CD4-positive, alpha-beta memory T cell (primary cell): ENCODE measurements at places on chromosomes 2 and 18. TPM values are rescaled to one million over a fixed set of nuclear protein-coding genes. Genes with fewer than 3 reads are reported as not detected.

Gene ELOA2
- polyA plus RNA-seq: not detected

Gene DLGAP1
- polyA plus RNA-seq: 0.71 TPM

Gene INPP5D
- 29.6 TPM for polyA plus RNA-seq

Gene UGT1A7
- polyA plus RNA-seq: not detected

Gene UGT1A10
- not detected for polyA plus RNA-seq

Gene CFC1
- not detected for polyA plus RNA-seq

Gene TBR1
- not detected for polyA plus RNA-seq

Gene PTH2R
- polyA plus RNA-seq: not detected

Gene CHRND
- polyA plus RNA-seq: not detected

Gene SERPINB5
- polyA plus RNA-seq: not detected

Gene CPO
- not detected for polyA plus RNA-seq

Gene POTEJ
- polyA plus RNA-seq: not detected

Gene CAPG
- 136 TPM for polyA plus RNA-seq

Gene LOXL3
- not detected for polyA plus RNA-seq

Gene CLHC1
- polyA plus RNA-seq: 1.0 TPM

Gene DCDC2C
- polyA plus RNA-seq: not detected

Gene LHCGR
- not detected for polyA plus RNA-seq

Gene CTAGE1
- polyA plus RNA-seq: not detected

Gene IL18R1
- 18.4 TPM for polyA plus RNA-seq

Gene CNDP1
- polyA plus RNA-seq: not detected

Gene LRRTM1
- not detected for polyA plus RNA-seq

Gene BOLL
- not detected for polyA plus RNA-seq

Gene EVX2
- polyA plus RNA-seq: not detected

Gene NT5DC4
- not detected for polyA plus RNA-seq

Gene METTL21A
- polyA plus RNA-seq: 38.2 TPM

Gene HOXD13
- not detected for polyA plus RNA-seq

Gene CAPN14
- 0.16 TPM for polyA plus RNA-seq

Gene CCNT2
- 24.2 TPM for polyA plus RNA-seq

Gene CDK15
- polyA plus RNA-seq: not detected

Gene C18orf54
- polyA plus RNA-seq: 0.53 TPM

Gene CCDC74B
- not detected for polyA plus RNA-seq

Gene SLC40A1
- 328 TPM for polyA plus RNA-seq

Gene ALKAL2
- not detected for polyA plus RNA-seq

Gene HMSD
- polyA plus RNA-seq: not detected

Gene IL36B
- not detected for polyA plus RNA-seq

Gene MAB21L4
- not detected for polyA plus RNA-seq

Gene CRYGD
- not detected for polyA plus RNA-seq

Gene RTP5
- not detected for polyA plus RNA-seq

Gene PRKAG3
- polyA plus RNA-seq: not detected

Gene CNGA3
- not detected for polyA plus RNA-seq

Gene STEAP3
- not detected for polyA plus RNA-seq

Gene AQP12A
- polyA plus RNA-seq: not detected

Gene RIT2
- not detected for polyA plus RNA-seq

Gene FHL2
- 0.87 TPM for polyA plus RNA-seq

Gene GPD2
- 7.8 TPM for polyA plus RNA-seq

Gene KDSR
- polyA plus RNA-seq: 108 TPM

Gene TCF23
- not detected for polyA plus RNA-seq

Gene RAPH1
- polyA plus RNA-seq: 1.2 TPM

Gene ASB3
- 18.1 TPM for polyA plus RNA-seq
